ENCODE measurements at places on chromosomes 7 and 10.

- DNase-seq, result no peak
Observed at GRCh38 chr7:92997152-92997551, 120.6 kb downstream of the SAMD9 start.

GRCh38 chr7:17548014-17548653, 249.7 kb downstream of the AHR start:
- no peak for DNase-seq

GRCh38 chr10:86349474-86349873, 17.1 kb downstream of the GRID1 start:
- DNase-seq, result no peak

DNA sequence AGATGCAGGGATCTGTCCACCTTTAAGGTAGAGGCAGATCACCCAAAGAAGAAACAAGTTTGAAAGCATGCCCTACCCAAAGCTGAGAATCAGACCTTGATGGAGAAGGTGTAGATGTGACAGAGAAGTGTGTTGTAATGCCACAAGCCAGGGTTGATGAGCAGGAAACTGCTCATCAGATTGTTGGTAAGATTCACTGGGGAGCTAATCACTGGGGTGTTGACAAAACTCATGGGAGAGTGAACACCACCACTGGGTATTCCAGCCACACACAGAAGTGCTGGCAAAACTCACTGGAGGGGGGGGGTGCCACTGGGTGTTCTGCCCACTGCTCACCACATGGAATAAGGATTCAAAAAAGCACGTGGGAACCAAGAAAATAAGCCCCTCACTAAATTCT, 95.2 kb downstream of the IQUB start:
- no peak for DNase-seq

GRCh38 chr10:89086801-89087521, 96.4 kb downstream of the FAS start:
- DNase-seq, result peak; percentile 37

DNA sequence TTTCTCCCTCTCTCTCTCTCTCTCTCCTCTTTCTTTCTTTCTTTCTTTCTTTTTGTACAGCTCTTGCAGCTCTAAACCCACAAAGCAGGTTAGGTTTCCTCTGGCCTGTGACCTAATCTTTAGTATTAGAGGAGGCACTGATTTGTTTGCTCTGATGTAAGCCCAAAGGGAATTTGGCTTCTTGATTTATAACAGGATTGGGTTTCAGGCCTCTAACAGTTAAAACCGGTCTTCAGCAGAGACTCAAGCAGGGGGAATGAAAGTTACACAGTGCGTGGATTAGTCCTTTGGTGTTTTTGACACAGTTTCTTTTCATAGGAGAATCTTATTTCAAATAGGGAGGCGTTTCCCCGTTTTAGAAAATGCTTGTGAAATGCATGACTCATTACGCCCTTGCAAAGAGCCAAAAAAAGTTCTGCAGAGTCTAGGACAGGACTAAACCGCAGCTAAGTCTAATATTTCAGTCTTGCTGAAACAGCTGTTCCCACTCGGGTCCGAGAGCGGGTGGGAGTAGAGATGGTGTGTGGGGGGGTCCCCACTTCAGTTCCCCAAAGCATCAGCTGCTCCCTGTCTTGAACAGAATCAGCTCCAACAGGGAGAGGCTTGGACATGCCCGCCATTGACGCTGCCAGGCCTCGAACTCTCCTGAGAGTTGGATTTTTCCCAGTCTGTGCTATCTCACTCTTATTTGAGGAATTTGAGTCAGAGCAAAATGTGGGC, 296.5 kb upstream of the PITRM1 start:
- DNase-seq, result no peak

DNA sequence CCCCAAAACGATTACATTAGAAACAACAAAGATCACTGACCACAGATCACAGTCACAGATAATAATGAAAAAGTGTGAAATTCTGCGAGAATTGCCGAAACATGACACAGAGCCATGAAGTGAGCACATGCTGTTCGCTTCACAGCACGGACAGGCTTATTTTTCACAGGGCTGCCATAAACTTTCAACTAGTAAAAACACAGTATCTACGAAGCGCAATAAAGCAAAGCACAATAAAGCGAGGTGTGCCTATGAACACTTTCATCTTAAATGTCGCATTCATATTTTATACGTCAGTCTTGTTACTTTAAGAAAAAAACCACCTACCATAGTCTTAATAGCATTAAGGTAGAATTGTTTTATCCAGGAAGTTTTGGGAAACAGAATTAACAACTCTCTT, 51.5 kb downstream of the ESYT2 start:
- DNase-seq, result no peak

DNA sequence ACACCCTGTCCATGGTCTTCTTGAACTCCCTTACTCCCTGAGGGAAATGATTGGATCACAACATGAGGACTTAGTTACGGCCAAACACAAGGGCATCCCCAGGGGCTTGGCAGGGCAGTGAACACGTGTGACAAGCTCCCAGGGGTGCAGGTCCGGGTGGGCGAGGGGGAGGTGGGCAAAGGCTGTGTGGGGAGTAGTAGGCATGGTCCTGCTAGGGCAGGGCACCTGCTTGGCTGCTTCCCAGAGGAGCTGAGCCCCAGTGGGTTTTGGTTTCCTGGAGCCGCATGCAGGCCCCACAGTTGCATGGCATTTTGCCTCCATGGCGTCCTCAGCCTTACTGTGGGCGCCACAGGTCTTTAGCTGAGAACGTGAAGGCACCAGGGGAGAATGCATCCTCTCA, 46.6 kb upstream of the ZNF32 start:
- DNase-seq, result no peak

All from activated T-cell treated with anti-CD3 and anti-CD28 coated beads, Interleukin-2, amount 50 U/mL, for 24 hours (primary cell).